ENCODE measurements at places on chromosomes 7 and 10.
A peak's percentile ranks its signal among the peaks of the same experiment; 100 is the strongest.

GRCh38 chr10:77287647-77288120 lies 349.9 kb downstream of the KCNMA1 start:
- DNase-seq, result no peak

DNA sequence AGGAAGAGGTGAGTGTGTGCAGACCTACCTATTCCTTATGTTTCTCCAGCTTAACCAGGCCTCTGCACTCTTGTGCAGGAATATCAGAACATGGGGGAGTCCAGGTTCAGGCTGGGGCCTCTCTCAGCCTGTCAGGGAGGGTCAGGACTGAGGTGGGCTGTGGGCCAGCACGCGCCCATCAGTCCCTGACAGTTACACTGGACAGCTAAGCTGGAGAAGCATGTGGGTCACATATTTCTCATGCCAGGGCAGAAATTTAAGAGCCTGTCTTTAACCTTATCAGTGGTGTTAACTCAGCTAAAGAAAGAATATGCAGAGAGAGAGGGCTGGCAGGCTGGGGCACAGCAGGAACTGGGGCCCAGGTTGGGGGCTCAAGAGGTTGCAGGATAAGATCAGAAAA lies 8.7 kb upstream of the POLD2 start:
- DNase-seq, result no peak

- no peak for DNase-seq
Observed at GRCh38 chr10:103636492-103636891, 143.0 kb downstream of the NEURL1 start.

DNA sequence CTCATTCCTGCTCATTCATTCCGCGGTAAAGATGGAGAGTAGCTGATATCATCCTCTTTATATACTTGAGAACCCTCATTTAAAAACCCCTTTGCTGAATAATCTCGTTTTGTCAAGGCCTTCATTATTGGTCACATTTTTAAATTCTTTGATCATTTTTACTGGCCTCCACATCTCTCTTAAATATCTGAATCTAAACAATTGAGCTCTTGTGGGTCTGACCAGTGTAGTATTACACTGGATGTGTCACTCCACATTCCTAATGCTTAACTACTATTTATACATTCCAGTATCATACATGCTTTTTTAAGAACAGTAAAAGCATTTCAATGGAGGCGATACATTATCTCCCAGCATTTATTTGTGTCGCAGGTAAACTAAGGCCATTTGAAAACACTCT lies 12.6 kb upstream of the PRPS1L1 start:
- DNase-seq, result peak; percentile 13

DNA sequence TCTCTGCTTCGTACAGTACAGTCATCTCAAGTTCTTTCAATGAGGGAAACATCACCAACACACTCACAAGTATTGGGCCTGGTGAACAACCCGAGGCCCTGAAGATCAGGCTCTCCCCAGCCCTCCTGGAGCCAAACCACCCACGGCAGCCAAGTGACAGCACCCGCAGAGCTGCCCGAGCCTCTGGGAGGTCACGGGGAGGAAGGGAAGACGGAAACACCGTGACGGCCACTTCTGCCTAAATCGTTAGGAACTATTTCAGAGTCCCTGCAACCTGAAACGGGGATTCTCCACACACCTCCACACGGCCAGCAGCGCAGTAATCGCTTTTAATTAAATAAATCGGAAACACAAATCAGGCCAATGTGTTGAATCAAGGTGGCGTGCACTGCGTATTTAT lies 222.6 kb downstream of the MAD1L1 start:
- no peak for DNase-seq

DNA sequence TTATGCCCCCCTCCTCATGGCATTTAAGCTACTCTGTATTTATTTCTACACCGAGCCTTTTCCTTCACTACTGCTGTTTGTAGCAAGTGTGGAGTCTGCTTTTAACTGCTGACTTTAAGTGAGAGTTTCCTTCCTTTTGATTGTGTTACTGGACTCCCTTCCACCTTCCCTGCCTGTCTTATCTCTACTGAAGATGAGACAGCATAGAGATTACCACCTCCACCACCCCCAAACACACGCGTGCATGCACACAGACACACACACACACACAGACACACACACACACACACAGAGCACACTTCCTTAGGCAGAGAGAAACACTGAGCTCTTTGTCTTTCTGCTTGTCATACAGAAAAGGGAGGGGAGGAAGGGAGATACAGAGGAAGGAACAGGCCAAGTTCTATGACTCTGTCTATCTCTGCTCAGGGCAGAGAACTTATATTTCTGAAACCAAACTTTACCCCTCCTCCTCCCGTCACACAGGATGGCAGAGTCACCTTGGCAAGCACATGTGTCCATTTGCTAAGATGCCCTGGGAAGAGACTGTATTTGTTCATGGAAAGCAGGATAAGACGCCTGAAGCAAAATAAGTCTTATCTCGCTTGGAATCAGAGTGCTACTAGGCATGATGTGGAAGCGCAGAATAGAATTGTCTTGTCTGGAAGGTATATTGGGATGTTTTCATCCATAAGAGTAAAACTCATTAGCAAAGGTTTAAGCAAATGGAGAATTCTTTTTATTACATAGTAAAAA lies 81.8 kb upstream of the CAV2 start:
- DNase-seq, result no peak

DNA sequence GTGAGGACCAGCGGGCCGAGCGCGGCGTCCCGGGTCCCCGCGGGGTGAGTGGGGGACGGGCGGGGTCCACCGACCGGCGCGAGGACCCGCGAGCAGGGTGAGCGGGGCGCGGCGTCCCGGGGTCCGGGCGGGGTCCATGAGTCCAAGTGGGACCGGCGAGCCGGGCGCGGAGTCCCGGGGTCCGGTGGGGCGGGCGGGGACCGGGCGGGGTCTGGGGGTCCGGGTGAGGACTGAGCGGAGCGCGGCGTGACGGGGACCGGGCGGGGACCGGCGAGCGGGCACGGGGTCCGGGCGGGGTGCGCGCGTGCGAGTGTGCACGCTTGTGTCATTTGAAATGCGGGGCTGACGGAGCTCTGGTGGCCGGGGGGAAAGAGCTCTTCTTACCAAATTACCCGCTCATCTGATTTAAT lies 765 bp downstream of the CELF2 start:
- DNase-seq, result no peak

GRCh38 chr7:21305455-21306235 lies 122.2 kb upstream of the SP4 start:
- no peak for DNase-seq

- no peak for DNase-seq
Observed at GRCh38 chr10:94936721-94937120, 1.7 kb upstream of the CYP2C9 start.

GRCh38 chr7:78794101-78794500 lies 659.4 kb downstream of the MAGI2 start:
- DNase-seq, result no peak

GRCh38 chr7:157080111-157080730 lies 58.5 kb upstream of the UBE3C start:
- DNase-seq, result peak; percentile 17

DNA sequence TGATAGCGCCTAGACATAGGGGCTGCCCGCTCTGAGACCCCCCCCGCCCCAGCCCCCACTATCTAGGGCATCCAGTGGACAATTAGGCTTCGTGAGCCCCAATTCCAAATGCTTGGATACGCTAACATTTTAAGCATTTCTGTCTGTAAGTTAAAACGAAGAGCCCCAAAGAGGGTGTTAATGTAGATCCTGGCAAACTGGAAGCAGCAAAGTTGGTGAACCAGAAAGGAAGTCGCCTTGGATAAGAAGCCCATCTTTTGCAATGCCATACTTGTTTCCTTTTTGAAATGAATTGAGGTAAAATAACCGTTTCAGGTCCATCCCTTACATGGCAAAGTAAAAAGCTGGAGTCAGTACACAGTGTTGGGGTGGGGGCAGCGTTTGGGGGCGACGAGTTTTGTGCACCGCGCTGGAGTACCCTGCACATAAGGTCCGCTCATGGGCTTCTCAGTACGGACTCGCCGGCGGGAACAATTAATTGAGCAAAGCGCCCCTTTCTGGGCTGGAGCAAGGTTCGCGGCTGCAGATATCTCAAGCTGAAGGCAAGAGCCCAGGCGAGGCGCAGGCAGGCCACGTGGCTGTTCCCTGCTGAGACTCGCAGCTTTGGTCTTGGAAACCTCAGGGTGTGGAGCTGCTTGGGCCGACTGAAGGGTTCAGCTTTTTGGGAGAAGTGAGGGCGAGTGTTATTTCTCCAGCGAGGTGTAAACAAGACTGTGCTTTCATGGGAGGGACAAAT lies 1.4 kb upstream of the TWIST1 start:
- DNase-seq, result no peak

DNA sequence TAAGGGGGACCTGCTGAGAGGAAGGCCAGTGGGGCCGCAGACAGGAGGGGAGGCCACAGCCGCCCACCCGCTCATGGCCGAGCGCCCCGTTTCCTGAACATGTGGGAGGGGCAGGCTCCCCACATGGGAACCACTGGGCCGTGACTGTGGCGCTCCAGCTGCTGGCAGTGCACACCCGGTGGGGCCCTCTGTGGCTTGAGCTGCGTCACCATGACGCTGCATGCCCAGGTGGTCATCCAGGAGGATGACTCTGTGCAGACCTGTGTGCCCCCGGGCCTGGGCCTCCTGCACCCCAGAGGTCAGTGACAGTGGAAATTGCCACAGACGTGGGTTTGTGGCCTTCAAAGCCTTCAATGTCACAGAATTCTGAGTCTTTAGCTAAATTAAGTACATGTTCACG lies 85.1 kb downstream of the MGMT start:
- no peak for DNase-seq

GRCh38 chr10:33674986-33675599 lies 340.6 kb upstream of the NRP1 start:
- no peak for DNase-seq

GRCh38 chr7:138299066-138299465 lies 161.0 kb upstream of the TRIM24 start:
- DNase-seq, result no peak

DNA sequence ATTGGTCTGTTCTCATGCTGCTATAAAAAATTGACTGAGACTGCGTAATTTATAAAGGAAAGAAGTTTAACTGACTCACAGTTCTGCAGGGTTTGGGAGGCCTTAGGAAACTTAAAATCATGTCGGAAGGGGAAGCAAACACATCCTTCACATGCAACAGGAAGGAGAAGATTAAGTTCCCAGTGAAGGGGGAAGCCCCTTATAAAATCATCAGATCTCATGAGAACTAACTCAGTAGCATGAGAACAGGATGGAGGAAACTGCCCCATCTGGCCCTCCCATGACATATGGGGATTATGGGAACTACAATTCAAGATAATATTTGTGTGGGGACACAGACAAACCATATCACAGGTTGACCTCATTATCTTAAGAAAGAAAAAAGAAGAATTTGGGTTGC lies 134.5 kb downstream of the PPP1R3A start:
- DNase-seq, result no peak

- no peak for DNase-seq
Observed at GRCh38 chr7:24025094-24025493, 258.9 kb upstream of the NPY start.

- DNase-seq, result no peak
Observed at GRCh38 chr10:1574719-1575118, 162.6 kb downstream of the ADARB2 start.

- DNase-seq, result no peak
Observed at GRCh38 chr7:93054975-93055374, 62.8 kb downstream of the SAMD9 start.

DNA sequence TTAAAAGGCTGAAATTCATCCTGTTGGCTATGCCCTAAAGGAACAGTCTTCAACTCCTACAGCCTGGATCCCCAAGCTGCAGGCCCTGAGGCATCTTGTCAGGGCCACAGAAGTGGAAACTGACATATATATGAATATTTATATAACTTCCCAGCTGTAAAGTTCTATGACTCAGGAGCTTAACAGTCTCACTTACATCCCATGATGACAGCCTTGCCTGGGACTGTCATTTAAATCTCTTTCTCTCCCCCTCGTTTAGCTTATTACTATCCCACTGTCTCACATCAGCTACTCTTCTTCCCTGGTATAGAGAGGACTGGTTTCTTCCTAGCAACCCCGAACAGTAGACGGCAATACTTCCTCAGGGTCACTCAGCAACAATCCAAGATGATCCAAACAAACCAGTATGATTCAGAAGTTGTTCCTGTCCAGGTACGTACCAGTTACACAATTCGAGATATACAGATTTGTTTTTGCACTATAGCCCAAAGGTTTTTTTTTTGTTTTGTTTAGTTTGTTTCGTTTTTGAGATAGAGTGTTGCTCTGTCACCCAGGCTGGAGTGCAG lies 22.7 kb downstream of the KIAA1549 start:
- no peak for DNase-seq

GRCh38 chr7:52959878-52960660 lies 75.4 kb upstream of the POM121L12 start:
- DNase-seq, result no peak

DNA sequence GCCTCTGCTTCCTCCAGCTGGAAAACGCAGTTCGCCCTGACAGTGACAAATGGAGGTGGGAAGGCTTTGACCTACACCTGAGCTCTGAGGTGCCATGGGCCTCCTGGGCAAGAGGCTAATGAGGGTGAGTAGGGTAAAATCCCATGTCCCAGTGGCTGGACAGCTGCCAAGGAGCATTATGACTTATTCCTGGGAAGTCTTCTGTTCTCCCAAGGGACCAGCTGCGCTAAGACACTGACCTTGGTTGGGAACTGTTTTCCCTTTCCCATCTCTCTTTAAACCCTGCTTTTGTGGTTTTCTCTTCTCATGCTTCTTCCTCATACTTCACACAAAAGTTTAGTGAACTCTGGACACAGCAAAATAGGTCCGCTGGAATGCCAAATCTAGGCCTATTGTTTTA lies 72.6 kb downstream of the COPG2 start:
- peak; percentile 31 for DNase-seq

GRCh38 chr10:78351809-78352208 lies 318.1 kb downstream of the RPS24 start:
- no peak for DNase-seq

- no peak for DNase-seq
Observed at GRCh38 chr7:35463751-35464150, 209.9 kb upstream of the TBX20 start.

All from fibroblast of mammary gland (primary cell).